ENCODE measurements at places on chromosomes 4 and X.

DNA sequence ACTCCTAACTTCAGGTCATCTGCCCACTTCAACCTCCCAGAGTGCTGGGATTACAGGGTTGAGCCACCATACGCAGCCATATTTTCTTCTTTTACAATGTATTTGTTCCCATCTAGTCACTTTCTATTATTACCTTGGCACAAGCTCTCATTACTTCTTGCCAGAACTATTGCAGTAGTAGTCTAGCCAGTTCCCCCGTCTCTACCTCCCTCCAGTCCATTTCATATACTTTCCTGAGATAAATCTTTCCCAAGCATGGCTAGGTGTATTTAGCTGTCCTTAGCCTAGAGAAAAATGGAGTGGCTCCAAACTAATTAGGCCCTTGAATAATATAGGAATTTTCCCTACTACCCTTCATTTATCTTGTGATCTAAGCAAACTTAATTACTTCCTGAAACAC lies 412.2 kb downstream of the RPA4 start:
- DNase-seq = no peak

- DNase-seq = no peak
Measured at GRCh38 chrX:151697522-151697921, 2.3 kb downstream of the PRRG3 start.

DNA sequence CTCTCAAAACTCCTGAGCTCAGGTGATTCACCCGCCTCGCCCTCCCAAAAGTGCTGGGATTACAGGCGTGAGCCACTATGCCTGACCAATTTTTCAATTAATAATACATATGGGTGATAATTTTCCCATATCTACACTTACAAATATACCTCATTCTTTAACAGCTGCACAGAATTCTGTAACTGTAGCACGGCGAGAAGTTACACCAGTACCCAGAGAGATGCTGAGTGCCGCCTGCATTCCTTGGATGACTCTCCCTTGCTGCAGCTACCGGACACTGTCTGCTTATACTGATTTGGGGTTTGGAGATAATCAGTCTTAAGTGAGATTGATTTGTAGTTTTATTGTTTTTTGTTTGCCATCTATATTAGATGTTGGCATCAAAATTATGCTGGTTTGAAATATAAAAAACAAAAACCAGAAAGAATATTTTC lies 5.8 kb downstream of the TIFA start:
- no peak for DNase-seq

DNA sequence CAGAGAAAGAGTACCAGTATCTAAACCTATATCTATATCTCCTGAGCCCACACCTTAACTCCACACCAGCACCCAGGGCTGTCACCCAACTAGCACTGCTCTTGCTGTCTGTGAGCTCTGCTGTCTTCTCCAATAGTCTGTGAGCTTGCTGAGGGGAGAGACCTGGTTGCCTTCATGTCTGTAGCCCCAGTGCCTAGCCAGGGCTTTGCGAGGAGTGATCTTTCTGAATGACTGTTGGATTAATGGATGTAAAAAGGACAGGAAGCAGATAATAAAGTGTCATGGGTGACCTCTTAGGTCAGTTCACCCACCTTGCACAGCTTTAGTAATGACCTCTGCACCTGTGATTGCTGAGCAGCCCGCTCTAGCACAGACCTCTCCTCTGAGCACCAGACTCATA lies 30.5 kb downstream of the CNGA2 start:
- DNase-seq = no peak

- no peak for DNase-seq
Measured at GRCh38 chr4:79132826-79133225, 193.0 kb downstream of the NAA11 start.

- no peak for DNase-seq
Measured at GRCh38 chr4:185341377-185341776, 54.3 kb downstream of the LRP2BP start.

GRCh38 chrX:18664947-18665346 lies 7.0 kb downstream of the RS1 start:
- no peak for DNase-seq

DNA sequence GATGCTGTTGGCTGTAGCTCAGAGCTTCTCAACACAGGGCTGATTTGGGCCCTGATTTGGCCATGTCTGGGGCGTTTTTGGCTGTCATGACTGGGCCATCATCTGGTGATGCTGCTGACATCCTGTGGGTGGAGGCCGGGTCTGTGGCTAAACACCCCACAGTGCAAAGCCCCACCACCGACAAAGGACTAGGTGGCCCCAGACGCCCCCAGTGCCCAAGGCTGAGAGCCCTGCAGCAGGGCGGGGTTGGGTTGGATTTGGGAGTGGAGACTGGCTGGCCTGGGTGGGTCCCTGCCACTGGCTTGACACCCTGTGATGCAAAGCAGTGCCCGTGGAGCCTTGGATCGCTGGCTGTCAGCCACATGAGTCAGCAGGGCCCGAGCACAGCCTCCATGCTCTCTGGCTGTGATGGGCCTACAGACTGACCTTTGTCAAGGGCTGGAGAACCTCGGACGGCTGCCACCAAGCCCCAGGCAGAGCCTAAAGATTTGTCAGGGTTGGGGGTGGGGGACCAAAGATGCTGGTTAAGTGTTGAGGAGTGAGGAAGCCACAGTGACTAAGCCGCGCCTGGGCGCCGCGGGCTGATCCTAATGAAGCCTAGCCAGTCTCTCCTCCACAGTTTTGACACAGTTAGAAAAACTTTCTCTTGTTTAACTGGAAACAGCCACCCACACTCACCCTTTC lies 28.3 kb downstream of the CYTL1 start:
- DNase-seq = no peak
